Esophagus squamous epithelium (tissue), 5 donors: ENCODE measurements at places on chromosomes 7 and 10. TPM values are rescaled to one million over a fixed set of nuclear protein-coding genes. Genes with fewer than 3 reads are reported as not detected.

GRCh38 chr10:11721806-11722205 is 20.4 kb upstream of the ECHDC3 start:
- no peak for DNase-seq

- no peak for DNase-seq
Measured at GRCh38 chr10:51896849-51897248, 197.5 kb upstream of the CSTF2T start.

GRCh38 chr10:77702166-77702565 is 64.6 kb upstream of the KCNMA1 start:
- no peak for DNase-seq

The CCDC3 gene
- 5.6 TPM for total RNA-seq

The RBM20 gene
- 4.5 TPM for total RNA-seq

The OIT3 gene
- not detected for total RNA-seq

The TAS2R4 gene
- total RNA-seq: 0.42 TPM

The WIPF3 gene
- total RNA-seq: 0.18 TPM
